ENCODE measurements at places on chromosomes 11 and 22.
A peak's percentile ranks its signal among the peaks of the same experiment; 100 is the strongest.

GRCh38 chr11:118090545-118091162 is 3.9 kb upstream of the SMIM35 start:
- DNase-seq: no peak

GRCh38 chr11:10770626-10771254 is 19.7 kb downstream of the CTR9 start:
- DNase-seq: no peak

GRCh38 chr11:32312206-32312817 is 123.0 kb downstream of the WT1 start:
- no peak for DNase-seq

DNA sequence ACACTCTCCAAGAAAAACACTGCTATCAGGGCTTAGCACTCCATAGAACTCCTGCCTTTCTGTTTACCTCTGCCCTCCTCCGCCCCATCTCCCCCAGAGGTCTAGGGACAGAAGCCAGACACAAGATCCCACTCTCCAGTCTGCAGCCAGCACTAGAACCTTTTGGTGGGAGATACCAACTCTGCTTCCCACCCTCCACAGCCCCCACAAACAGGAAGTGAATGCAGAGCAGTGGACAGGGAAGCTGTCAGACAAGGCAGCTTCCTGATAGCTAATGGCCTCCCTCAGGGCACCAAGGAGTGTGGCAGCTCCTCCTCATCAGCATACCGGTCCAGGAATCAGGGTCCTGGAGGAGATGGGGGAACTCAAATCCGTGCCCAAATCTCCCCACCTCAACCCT is 5.1 kb downstream of the SCN4B start:
- DNase-seq: no peak

DNA sequence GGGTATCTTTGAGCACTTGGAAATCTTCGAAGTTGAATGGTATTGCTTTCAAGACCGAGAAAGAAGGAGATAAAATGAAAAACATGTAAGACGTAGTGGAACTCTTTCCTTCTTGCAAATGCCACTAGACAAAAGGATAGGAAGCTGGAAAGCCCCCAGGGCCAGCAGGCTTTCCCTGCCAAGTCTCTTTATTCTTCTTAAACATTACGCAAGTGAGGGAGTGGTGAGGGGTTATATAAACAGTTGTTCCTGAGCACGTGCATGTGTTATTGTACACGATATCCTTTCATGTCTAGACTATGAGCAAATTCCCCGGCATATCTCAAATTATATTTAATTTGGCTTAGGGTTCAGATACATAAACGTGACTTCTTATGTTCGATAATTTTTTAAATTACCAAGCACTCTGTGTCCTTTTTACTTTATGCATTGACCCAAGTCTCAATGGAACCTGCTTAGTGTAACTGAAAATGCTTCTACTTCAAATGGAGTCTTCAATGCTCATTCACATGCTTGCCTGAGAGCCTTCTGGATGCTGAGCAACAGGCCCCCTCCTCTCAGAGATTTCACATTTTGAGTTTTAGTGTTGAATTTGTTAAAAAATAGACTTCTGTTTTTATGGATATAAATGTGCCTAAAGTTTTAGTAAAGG is 59.0 kb downstream of the PPP2R1B start:
- DNase-seq: no peak

DNA sequence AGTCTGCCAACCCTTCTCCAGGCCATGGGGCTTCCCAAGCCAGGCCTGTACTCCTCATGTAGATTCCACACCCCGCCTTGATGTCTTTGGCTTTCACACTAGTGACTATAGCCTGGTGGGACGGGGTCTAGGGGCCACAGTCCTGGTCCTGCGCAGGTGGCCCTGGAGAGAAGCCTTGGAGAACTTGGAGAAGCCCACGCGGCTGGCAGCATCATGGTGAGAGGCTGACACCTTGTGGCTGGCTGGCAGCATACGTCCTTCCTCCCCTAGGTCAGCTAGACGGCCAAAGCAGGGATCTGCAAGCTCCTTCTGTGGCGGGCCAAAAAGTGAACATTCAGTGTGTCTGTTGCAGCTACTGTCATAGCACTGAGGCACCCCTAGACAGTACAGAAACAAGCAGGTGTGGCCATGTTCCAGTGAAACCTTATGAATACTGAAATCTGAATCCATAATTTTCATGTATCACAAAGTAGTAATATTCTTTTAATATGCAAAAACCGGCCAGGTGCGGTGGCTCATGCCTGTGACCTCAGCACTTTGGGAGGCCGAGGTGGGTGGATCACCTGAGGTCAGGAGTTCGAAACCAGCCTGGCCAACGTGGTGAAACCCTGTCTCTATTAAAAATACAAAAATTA is 42.0 kb downstream of the FAM83F start:
- DNase-seq: peak; percentile 73

DNA sequence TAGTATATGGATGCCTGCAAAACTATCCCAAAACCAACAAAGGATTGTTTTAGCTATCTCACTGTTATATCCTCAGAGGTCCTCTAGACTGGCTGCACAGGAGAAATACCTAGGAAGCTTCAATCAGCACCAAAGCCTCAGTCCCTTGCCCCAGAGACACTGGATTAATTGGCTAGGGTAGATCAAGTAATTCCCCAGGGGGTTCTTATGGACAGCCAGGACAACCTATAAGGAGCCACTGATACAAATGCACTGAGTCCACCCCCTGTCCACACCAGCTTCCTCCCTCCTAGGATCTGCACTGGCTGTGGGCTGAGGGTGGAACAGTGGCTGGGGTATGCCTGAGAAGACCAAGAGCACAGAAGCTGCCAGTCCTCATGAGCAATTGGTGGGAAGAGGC is 16.3 kb downstream of the ADORA2A start:
- peak; percentile 49 for DNase-seq

GRCh38 chr11:44014968-44015623 is 32.7 kb upstream of the ACCSL start:
- peak; percentile 50 for DNase-seq

GRCh38 chr11:105829084-105829483 is 193.0 kb downstream of the MSANTD4 start:
- no peak for DNase-seq

- no peak for DNase-seq
Observed at GRCh38 chr11:32466279-32466915, 31.1 kb upstream of the WT1 start.

- DNase-seq: no peak
Observed at GRCh38 chr11:101862391-101863233, 52.2 kb upstream of the CEP126 start.

- no peak for DNase-seq
Observed at GRCh38 chr11:41982975-41983374, 523.5 kb upstream of the LRRC4C start.

- peak; percentile 95 for DNase-seq
Observed at GRCh38 chr11:65498977-65499712, at the start of gene MALAT1. Gene MALAT1, plus strand, starts transcription at chr11:65499045.
